ENCODE measurements at places on chromosomes 4 and X.

DNA sequence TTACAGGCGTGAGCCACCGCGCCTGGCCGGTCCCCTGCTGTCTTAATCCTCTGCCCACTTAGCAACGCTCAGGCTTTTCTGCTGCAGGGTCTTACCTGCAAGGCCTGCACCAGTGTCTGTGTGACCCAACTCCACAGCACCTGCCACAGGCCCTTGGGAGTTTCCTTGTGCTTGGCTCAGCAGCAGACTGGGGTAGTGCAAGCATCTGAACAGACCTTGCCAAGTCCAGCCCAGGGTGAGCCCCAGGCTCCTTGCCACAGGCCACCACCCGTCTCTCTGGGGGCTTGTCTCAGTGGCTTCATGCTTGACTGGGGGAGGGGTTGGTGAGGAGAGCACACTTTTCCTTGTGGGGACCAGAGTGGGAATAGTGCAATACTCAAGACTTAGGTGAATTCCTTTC, 87.0 kb downstream of the FAM193A start:
- no peak for DNase-seq

- no peak for DNase-seq
Measured at GRCh38 chr4:101540336-101540735, 193.0 kb upstream of the PPP3CA start.

GRCh38 chr4:62771983-62772557, 1571.9 kb downstream of the ADGRL3 start:
- DNase-seq = no peak

DNA sequence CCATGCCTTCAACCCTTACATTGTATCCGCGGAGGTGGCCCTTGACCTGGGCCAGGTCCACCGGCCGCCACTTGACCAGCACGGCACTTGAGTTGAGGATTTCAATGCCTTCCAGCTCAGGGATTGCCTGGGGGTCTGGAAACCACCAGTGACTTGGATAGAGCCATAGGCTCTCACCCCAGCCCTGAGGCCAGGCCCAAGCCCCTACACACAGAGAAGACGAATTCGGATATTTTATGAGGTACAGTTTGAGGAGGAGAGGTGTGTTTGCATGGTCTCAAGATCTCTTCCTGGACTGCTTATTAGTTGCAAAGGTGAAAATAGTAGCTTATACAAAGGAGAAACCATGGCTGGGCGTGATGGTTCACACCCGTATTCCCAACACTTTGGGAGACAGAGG, 20.3 kb downstream of the L1CAM start:
- DNase-seq = no peak

DNA sequence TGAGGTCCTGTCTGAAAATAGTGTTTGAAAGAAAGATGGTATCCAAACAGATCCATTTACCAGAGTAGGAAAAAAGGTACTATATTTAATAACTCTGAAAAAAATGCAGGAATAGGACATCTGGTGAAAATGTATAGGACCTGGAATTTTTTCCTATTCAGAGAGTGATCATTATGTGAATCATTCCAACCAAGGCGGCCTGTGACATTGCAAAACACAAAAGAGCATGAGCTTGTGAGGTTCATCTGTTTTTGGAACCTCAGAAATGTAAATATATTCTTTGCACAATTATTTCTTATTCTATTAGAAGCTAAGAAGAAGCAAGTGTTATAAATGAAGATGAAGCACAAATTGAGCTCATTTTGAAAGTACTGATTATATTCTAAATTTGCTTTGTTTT, 2.0 kb downstream of the C4orf51 start:
- DNase-seq = no peak

GRCh38 chr4:16129336-16129735, 45.5 kb upstream of the PROM1 start:
- DNase-seq = no peak

DNA sequence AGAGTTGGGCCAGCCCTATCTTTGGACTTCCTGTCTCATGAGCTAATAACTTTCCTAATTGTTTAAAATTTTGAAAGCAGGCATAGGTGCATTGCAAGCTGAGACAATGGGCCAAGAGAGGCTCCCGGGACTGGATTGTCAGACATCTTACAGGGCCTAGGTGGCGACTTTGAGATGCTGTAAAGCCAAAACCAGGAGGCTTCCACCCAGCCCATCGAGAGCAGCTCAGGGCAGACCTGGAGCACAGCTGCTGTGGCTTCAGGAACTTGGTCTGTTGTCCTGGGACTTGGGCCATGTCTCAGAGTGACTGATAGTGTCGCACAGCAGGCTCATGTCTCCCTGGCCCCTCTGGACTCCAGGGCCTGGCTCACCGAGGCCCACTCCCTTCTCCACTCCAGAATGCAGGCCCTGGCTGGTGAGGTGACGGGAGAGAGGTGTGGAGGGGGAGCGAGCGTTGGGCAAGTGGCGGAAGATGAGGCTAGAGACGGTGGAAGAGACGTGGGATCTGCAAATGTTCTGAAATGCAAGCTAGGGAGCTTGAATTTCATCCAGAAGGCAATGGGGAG, 24.1 kb upstream of the MTM1 start:
- peak; percentile 9 for DNase-seq

DNA sequence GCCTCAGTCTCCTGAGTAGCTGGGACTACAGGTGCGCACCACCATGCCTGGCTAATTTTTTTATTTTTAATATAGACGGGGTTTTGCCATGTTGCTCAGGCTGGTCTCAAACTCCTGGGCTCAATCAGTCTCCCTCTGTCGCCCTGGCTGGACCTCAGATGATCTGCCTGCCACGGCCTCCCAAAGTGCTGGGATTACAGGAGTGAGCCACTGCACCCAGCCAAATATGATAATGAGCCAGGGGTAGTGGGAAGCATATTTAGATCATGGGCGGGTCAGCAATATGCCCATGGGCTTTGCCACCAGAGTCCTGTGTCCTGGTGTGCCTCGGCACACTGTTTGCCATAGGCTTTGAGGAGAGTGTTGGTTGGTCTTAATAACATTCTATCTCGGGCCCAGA, 71.8 kb downstream of the FAM193A start:
- no peak for DNase-seq

Data from T47D (cell line).